ENCODE measurements at places on chromosomes 4 and X.

GRCh38 chrX:8629871-8630270, 102.1 kb downstream of the ANOS1 start:
- DNase-seq = no peak

DNA sequence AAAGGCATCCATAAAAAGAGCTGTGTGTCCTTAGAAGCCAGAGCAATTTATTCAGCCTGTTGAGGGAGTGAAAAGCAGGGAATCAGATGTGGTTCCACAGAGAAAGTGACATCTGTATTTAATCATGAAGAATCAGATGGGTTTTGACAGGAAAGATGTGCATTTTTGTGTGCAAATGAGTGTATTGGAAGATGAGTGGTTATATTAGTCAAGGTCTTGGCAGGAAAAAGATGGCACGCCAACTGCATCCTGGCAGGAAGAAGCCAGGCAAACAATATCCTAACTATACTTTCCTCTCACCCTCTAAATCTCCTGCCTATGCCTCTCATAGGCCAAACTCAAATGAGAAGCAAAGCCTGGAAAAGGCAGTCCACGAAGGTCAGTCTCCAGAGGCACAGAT, 59.1 kb downstream of the SCFD2 start:
- DNase-seq = no peak

DNA sequence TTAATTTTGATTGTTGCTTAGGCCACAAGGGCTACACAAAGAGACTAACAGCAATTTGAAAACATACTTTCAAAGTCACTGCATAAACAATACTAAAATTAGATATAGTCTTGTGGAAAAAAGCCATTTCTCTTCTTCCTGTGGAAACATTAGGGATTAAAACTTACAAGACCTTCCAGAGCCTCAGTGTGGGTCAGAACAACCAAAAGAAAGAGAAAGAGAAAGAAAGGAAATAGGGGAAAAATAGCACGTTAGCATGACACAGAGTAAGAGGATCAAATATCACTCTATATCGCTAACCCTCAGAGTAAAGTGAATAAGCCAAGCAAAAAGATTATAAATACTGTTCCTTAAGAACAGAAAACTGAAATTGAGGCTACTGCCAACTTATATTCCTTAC, 127.8 kb upstream of the DIAPH2 start:
- DNase-seq = no peak

DNA sequence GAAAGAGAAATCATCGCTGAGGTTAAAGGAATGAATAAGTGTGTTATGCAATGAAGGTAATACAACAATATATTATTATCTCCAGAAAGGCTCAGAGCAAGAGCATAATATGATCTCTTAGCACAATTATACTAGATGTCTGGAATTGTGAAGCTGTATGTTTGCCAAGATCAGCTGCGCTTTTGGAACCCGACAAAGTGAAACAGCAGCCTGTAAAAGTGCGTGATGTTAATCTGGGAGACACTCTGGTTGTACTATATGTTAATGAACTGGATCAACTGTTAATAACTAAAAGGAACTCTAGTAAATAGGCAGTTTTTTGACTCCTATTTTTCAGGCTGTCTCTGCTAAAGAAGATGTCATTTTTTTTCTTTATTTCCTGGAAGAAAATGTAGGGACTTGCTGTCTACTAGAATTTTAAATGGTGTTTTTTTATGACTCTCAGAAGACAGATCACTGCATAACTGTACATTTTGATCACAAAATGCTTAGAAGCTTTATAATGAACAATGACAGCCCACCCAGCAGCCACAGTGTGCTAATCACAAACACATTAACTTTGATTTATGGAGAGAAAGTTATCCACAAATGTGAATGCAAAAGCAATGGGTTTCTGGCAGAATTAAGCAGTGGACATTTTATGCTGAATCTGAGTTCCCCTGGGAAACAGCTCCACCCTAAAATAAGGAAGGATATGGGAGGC, 50.2 kb downstream of the UGT2B28 start:
- no peak for DNase-seq

- DNase-seq = no peak
Observed at GRCh38 chr4:7476820-7477219, 42.1 kb upstream of the PSAPL1 start.

DNA sequence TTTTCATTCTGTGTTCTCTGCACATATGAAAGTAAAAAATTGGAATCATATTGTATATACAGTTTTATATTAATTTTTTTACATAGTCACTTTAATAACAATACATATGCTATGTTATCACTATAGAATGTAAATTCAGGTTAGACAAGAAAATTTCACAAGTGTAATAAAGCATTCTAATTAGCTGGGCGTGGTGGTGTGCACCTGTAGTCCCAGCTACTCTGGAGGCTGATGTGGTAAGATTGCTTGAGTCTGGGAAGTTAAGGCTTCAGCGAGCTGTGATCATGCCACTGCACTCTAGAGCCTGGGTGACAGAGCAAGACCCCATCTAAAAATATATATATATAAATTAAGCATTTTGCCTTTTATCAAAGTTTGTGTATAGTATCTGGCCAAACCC, 95.7 kb downstream of the ANXA3 start:
- no peak for DNase-seq
